ENCODE measurements at places on chromosomes 6 and 20.

DNA sequence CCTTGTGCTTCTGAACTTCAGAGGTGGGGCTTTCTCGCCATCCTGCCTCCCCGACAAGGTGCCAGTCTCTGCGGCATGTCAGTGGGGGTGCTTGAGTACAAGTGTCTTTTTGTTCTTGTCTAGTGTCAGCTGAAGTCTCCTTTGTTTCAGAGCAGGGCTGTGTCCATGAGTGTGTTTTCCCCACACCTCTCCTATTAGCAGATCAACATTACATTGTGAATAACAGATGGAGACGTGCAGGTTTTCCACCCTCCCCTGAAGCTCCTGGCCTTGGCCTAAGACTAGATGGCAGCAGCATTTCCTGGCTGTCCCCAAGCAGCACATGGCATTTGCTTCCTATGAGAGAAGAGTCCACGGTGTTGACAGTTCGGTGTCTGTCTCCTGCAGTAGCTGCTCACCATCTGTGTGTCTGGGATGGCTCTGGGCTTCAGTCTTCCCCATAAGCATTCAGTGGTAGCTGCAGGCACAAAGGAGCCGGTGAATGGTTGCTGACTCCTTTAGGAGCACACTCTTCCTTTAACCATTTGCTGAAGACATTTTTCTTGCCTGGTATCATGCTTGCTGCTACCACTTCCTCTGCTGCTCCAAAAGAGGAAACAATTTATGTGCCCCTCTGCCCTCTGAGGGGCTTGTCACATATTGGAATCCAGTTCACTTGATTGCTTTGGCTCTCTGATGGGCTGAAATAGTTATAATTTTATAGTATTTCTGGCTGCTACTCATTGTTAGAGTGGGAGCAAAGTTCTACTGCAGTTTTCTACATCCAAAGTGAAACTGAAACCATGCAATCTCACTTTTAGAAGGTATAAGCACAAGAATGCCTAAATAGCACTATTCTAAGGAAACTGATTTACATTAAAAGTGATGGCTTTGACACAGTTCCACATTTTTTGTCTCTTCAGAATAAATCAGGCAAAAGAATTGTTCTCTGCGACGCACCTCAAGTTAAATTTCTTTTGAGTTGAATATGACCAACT, 913.0 kb downstream of the C6orf118 start:
- no peak for DNase-seq

GRCh38 chr20:43914311-43915210, at the start of gene TOX2:
TOX2 (plus strand) TSS chr20:43914852; CDS start chr20:43914892, 40 bp downstream.
- no peak for DNase-seq

DNA sequence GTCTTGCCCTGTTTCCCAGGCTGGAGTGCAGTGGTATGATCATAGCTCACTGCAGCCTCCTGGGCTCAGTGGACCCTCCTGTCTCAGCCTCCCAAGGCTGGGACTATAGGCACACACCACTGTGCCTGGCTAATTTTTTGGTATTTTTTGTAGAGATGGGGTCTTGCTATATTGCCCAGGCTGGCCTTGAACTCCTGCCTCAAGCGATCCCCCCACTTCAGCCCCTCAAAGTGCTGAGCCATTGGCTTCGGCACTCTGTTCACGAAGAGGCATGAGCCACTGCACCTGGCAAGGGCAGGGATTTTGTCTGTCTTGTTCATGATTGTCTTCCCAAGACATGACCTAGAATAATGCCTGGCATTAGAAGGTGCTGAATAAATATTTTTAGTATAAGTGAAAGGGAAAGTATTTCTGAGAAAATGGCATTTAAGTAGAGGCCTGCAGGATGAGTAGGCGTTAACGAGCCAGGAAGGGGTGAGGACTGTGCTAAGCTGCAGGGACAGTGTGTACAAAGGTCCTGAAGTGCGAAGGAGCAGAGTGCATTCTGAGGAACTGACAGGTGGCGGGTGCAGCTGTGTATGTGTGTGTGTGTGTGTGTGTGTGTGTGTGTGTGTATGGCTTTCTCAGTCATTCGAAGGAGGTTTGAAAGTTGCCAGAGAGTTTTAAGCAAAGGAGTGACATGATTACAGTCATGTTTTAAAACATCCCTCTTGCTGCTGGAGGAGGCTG, 43.0 kb downstream of the VEGFA start:
- peak; percentile 53 for DNase-seq

- no peak for DNase-seq
Observed at GRCh38 chr6:4512051-4512471, 264.1 kb upstream of the CDYL start.

DNA sequence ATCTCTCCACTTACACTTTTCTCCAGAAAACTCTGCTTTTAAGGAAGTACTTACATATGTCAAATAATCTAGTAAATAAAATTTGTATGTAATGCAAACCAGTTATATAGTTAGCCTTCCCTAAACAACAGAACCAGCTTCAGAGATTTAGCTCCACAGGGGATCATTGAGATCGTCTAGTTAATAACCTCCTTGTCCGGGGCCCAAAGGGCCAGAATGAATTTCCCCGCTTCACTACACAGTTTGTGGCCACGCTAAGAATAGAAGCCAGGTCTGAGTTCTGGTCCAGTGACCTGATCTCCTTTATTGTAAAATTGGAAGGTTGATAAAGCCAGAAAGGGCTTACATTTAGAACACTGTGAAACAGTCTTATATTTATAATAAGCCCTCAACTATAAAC, 245.2 kb downstream of the TPBG start:
- DNase-seq = no peak

DNA sequence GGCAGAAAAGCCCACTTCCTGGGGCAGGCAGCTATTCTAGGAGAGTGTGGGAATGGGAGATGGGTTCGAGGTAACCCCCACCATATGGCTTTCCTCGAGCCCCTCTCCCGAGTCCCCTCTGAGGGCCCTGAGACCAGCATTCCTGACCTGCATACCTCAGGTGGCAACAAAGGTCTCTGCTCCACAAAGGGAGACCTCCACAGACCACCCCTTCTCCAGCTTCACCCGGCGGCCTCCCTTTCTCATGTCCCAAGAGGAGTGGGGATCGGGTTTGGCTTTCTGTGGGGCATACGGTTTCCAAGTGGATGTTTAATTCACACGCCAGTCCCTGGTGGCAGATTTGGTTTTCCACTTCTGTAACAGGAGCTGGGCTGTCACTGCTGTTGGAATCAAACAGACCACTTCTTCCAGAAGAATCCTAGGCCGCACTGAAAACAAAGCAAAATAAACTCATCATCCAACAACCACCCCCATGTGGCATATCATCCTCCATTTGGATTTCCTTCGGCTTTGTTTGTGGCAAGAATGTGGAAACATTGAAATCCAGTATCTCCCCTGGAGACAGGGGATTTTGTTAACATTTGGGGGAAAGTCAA, 83.2 kb downstream of the DLL1 start:
- DNase-seq = no peak

- DNase-seq = no peak
Observed at GRCh38 chr20:8527998-8528723, 396.1 kb downstream of the PLCB1 start.

- DNase-seq = no peak
Observed at GRCh38 chr6:79813854-79814709, 133.3 kb downstream of the ELOVL4 start.

DNA sequence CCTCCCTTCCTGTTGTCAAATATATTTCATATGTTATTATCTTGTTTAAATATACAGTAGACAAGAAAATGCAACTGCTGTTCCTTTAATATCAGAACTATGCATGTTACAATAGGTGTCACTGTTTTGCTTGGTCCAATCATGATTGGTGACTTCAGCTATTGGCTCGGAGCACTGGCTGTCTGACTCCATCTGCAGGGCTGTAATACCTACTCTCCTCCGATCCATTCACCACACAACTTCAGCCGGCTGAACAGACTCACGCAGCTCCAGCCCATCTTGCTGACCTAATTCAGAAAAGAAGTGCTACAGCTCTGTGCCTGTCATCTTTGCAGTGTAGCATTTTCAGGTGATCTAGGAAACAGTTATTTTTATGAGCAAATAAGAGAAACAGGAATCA, at the start of gene BTBD3:
TSS of gene BTBD3 (plus strand) at position 231 of the 400 bp plus-strand sequence. CDS start 383 bp downstream, outside the sequence.
- peak; percentile 84 for DNase-seq

- DNase-seq = no peak
Observed at GRCh38 chr6:122476131-122476530, 4.5 kb upstream of the SERINC1 start.

DNA sequence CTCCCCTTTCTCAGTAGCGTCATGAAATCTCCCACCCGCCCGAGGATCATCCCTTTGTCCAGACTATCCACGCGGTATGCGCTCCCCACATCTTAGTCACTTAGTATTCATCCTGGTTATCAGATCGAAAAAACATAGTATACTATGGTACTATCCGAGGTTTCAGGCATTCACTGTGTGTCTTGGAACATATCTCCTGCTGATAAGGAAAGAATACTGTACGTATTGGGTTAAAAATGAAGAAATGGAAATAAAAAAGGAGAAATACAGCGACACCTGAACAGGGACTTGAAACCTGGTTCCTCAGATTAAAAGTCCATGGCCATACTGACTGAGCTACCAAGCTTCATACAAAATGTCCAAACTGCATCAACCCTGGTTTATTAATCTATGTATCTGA, 14.0 kb downstream of the HMGN4 start:
- DNase-seq = no peak

GRCh38 chr6:41677124-41677921, 39.1 kb downstream of the MDFI start:
- DNase-seq = no peak

GRCh38 chr20:63236116-63236837, 572 bp downstream of the BIRC7 start:
- no peak for DNase-seq

GRCh38 chr6:155152211-155153076, 111.4 kb upstream of the CLDN20 start:
- peak; percentile 9 for DNase-seq

DNA sequence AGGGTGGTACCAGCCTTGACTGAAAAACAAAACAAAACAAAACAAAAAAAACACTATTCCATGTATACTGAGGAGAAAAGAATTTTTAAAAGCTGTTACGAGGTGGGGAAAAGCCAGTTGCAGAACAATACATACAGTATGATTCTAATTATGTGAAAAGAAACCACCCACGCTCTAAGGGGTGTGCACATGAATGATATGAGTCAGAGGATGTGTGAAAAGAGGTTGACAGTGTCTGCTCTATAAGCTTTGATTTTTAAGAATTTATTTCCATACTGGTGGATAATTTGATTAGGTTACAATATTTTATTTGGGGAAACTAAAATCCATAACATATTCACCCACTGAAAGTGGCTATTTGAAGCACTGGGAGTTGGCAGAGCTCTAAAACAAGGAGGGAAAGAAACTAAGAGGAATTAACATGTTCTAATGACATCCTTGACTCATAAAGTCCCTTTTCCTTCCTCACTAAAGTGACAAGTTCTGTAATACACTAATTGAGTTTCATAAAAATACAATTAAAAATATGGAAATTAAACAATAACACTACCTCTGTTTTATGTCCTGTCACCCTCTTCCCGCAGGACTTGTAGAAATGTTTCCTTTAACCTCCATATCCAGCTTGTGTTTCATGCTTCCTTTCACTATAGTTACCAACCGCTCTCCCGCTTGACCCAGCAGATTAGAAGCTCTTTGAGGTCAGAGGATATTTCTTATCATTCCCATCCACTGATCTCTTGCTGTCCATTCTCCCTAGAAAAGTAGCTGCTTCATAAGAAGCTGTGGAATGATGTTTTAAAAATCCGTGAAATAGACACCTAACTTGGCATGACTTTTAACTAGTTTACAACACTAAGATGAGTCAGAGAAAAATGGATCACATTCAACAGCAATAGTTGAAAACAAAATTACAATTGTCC, 118.6 kb upstream of the CCDC28A start:
- no peak for DNase-seq

GRCh38 chr6:139858429-139858828, 484.0 kb upstream of the CITED2 start:
- DNase-seq = no peak

DNA sequence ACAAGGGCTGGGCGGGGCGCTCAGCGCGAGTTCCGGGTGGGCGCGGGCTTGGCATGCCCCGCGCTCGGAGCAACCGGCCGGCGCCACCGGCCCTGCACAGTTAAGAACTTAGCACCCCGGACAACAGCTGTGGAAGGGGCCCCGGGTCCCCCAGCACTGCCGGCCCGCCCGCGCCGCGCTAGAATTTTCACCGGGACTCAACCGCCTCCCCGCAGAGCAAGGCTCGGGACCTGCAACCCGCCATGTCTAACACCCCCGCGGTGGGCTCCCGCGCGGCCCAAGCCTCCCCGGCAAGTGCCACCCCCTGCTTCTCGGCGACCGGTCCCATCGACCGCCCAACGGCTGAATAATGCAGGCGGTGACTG, 5.2 kb upstream of the PSMG4 start:
- no peak for DNase-seq

GRCh38 chr6:82363428-82364086, at the start of gene TPBG:
TPBG (plus strand) TSS chr6:82363817; CDS start chr6:82364962, 1,145 bp downstream.
- DNase-seq = no peak

- DNase-seq = no peak
Observed at GRCh38 chr20:45251884-45252560, 2.3 kb downstream of the SLPI start.

GRCh38 chr6:155382338-155382685, 68.0 kb upstream of the TFB1M start:
- DNase-seq = no peak

DNA sequence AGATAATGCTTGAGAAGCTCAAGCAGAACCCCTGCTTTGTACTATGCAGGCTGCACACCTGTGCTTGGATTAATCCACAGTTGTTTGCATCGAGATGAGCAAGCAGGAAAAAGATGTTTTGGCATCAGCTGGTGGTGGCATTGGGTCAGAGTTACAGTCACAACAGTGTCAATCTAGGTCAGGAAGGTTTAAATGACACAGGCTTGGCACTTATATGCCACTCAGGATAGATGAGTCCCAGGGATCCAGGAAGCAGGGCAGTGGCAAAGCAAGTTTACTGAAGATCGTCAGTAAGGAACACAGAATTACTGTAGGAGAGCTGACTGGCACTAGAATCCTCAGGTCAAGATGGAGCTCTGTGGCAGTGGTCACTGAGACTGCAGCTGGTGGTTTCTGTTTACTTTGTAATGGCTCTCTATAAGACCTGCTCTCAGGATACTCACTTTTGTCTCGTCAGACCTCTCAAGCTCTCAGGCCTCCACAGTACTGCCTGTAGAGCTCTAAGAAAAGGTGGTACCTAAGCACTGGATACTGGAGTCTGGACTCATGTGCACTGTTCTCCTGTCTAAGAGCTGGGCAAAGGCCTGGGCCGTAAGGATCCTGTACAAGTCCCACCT, 110.1 kb upstream of the HS3ST5 start:
- no peak for DNase-seq

- no peak for DNase-seq
Observed at GRCh38 chr20:54215157-54215789, 7.4 kb downstream of the PFDN4 start.

- DNase-seq = no peak
Observed at GRCh38 chr6:109466212-109466923, 10.8 kb upstream of the MICAL1 start.

DNA sequence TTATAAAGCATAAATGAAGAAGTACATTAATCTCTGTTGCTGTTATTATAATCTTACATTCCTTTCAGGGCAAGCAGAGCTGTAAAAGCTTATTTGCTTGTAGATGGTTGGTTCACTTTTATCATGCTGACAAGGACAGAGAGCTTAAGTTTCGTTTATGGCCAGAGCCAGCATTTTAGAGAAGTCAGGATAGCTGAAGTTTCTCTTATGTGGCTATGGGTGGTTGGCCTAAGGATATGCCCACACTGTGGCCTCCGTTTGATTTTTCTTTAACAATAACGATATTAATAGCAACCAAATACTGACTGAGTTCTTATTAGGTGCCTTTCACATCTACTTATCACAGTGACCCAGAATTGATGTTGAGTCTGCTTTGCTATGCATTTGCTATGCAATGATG, 78.5 kb downstream of the FARS2 start:
- DNase-seq = no peak

- no peak for DNase-seq
Observed at GRCh38 chr6:113971741-113972140, 793 bp upstream of the HDAC2 start.

Measured in NCI-H524 treated with DMSO at 0.1 percent for 48 hours (cell line).